ENCODE measurements at places on chromosomes 1 and 21.

DNA sequence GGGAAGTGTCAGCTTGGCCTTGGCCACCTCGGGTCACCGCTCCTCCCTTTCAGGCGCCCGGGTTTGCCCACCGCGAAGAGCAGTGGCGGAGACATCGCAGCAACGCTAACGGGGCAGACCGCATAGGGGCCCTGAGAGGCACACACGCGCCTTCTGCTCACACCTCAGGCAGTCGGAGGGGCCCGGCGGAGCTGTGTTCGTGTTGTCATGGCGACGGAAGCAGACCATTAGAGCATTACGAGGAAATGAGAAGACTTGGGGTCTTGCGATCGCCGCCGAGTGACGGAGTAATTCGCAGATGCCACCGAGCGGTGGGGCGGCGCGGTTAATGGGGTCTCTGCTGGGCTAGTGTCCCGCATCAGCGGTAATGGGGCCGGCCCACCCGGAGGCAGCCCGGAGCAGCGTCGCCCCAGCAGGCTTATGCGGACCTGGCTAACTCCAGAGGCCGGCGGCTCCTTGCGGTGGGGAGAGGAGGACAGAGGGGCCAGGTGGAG is 144.1 kb downstream of the TNR start:
- no peak for DNase-seq

DNA sequence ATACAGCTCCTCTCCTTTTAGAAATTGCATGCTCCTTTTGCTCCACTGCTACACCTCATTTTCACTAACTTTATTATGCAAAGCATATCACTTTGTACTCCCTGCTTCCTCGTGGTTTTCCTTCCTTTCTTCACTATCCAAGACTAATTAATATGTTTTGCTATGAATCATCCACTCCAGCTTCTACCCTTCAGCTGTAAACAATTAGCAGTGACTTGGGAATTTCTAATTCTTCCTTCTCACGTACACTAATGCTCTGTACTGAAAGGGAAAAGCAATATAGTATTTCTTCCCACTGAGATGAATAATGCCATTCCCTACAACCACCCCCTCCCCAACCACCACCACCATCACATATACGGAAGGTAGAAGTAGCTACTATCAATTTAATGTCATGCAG is 1917.0 kb downstream of the MRPL39 start:
- DNase-seq: no peak

- DNase-seq: peak; percentile 44
Measured at GRCh38 chr1:52601991-52602855, at the start of gene GPX7. Gene GPX7, plus strand, starts transcription at chr1:52602371. Its CDS starts 39 bp downstream, at chr1:52602410.

- no peak for DNase-seq
Measured at GRCh38 chr21:38610623-38611251, 112.5 kb upstream of the ERG start.

DNA sequence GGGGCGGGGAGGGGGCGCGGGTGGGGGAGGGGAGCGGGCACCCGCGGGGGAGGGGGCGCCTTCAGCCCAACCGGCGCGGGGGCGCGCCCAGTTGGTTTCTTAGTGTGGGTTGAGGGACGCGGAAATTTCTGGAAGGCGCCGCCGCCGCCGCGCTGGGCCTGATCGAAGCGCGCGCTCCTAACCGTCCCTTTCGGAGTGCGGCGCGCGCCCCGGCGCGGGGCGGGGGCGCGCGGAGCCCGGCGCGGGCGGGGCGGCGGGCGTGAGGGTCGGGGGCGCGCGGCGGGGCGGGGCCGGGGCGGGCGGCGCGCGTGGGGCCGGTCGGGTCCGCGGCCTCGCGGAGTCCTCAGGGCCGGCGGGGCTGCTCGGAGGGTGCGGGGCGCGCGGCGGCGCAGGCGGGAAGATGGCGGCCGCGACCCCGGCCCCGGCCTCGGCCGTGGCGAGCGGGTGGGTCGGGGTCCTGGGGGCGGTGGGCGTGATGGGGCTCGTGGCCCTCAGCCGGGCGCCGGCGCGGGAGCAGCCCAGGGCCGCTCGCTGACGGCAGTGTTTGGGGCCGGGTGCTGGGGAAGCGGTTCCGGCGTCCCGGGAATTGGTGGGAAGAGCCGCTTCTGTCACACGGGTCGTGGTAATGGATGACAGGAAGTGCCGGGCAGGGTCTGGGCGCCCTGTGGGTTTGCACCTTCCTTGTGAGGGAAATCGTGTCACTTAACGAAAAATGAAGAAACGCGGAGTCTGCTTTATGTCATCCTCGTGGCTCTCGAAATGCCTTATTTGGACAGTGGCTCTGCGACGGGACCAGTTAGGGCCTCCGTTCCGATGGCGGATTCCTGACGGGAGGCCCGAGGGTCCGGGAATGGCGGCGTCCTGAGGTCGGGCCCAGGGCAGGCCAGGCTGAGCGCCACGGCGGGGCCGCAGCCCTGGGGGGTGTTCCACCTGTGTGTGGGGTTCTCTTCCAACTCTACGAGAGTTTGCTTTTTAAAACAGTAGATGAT is 764 bp downstream of the PKNOX1 start:
- DNase-seq: peak; percentile 50

GRCh38 chr1:111696330-111696729 is 42.9 kb downstream of the INKA2 start:
- no peak for DNase-seq

Measured in activated naive CD4-positive, alpha-beta T cell (primary cell).